Chondrocyte (in vitro differentiated cells): ENCODE measurements at places on chromosomes 5 and 9. TPM values are rescaled to one million over a fixed set of nuclear protein-coding genes. Genes with fewer than 3 reads are reported as not detected.
A peak's percentile ranks its signal among the peaks of the same experiment; 100 is the strongest.

DNA sequence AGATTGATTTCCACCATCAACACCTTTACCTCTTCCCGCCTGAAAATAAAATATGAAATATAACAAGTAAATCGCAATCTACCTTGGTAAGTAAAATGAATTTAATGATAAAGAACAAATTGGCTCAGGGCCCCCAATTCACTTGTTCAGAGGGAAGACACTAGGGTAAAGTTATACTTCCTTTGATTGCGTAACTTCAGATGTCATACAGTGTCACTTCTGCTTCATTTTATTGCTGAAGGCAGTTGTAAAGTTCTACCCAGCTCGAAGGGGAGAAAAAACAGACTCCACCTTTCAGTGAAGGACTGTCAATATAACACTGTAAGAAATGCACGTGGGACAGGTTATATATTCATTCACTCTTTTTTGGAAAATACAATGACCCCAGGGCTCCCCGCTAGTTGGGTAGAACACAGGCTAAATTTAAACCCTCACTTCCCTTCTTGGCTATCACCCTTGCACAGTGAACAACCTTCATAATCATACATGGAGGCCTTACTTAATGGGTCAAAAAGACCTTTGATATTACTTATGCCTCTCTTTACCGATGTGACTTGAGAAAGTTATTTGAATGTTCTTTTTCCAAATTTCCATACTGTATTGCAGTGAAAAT, 848.8 kb downstream of the MAT2B start:
- no peak for DNase-seq
- H3K36me3 ChIP-seq = no peaks in the 10 kb centered on the region
- no peak overlapping the region for H3K4me3 ChIP-seq
- H3K4me1 ChIP-seq = peaks cover 36% of the 10 kb centered on the region
- no peaks in the 10 kb centered on the region for H3K27me3 ChIP-seq
- no peak overlapping the region for H3K27ac ChIP-seq

- no peaks in the 10 kb centered on the region for H3K27me3 ChIP-seq
- peaks cover 16% of the 10 kb centered on the region for H3K4me1 ChIP-seq
- no peaks in the 10 kb centered on the region for H3K36me3 ChIP-seq
- DNase-seq = no peak
Observed at GRCh38 chr9:92180002-92180400, 64.8 kb upstream of the SPTLC1 start.

- H3K27me3 ChIP-seq = no peaks in the 10 kb centered on the region
- peak overlapping the region; percentile 78 for H3K27ac ChIP-seq
- peaks cover 25% of the 10 kb centered on the region for H3K4me1 ChIP-seq
- H3K36me3 ChIP-seq = peaks cover 13% of the 10 kb centered on the region
- DNase-seq = no peak
Observed at GRCh38 chr5:33010846-33011245, 299.7 kb downstream of the NPR3 start.

DNA sequence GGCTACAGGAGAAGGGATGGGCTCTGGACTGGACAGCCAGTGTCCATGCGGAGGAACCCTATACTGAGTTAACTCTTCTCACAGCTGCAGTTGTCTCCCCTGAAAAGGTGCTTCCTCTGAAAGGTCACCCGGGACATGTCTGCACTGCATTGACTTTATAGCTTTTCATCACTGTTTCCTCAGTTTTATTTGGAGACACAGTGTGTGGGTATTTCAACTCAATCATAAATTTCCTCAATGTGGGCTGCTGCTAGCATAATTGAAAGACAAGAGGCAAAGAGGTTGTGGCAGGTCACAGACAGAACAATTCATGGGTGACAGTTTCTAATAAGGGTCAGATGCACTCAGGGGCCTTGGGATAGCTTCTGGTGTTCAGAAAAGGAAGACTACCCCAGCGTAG, 336.8 kb downstream of the KDM4C start:
- no peak overlapping the region for H3K27ac ChIP-seq
- no peaks in the 10 kb centered on the region for H3K36me3 ChIP-seq
- no peaks in the 10 kb centered on the region for H3K27me3 ChIP-seq
- DNase-seq = no peak

DNA sequence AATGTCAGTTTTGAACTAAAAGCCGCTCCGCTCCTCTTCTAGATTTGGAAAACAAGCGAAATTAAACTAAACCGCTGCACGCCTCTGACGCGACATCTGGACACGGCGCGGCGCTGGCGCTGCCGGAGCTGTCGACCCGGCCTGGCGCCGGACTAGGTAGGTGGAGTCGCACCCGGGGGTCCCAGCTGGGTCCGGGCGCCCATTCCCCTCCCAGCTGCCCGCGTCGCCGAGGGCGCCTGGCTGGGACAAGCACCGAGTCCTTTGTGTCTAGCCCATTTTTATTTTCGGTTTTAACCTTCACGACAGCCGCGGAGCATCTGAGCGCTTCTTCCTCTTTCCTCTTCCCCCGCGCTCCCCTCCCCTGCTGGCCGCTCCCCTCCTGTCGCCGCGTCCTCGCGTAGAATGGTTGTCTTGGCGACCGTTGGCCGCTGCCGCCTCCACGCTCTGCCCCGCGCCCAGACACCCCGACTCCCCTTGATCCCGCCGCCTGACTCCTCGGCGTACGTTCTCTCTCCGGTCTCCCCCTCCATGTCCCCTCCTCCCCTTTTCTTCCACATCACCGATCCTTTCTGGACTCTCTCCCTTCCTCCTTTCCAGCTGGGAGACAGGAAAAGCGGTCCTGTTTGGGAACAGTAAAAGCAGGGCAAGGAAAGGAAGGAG, 545 bp downstream of the CDKN2B-AS1 start:
- peaks cover 2% of the 10 kb centered on the region for H3K36me3 ChIP-seq
- peaks cover 26% of the 10 kb centered on the region for H3K4me1 ChIP-seq
- peaks cover 4% of the 10 kb centered on the region for H3K27me3 ChIP-seq
- H3K4me3 ChIP-seq = peak overlapping the region; percentile 97
- DNase-seq = peak; percentile 93
- peak overlapping the region; percentile 98 for H3K27ac ChIP-seq

Gene SIGMAR1
- 71.6 to 84.9 TPM (median 76.7 TPM) in 3 replicates for total RNA-seq

Gene SPATA31A3
- not detected in 3 replicates for total RNA-seq

Gene CCDC187
- not detected in 3 replicates for total RNA-seq

Gene PDLIM4
- 55.1 to 97.8 TPM (median 59.2 TPM) in 3 replicates for total RNA-seq
